Endodermal cell (in vitro differentiated cells): ENCODE measurements at places on chromosomes 5 and 9. TPM values are rescaled to one million over a fixed set of nuclear protein-coding genes. Genes with fewer than 3 reads are reported as not detected.

GRCh38 chr9:70601000-70601951 is 186.8 kb upstream of the KLF9 start:
- H3K4me1 ChIP-seq, result peaks cover 5% of the 10 kb centered on the region
- H3K27ac ChIP-seq, result no peak overlapping the region
- H3K27me3 ChIP-seq, result no peaks in the 10 kb centered on the region
- peak; percentile 49 for DNase-seq
- H3K4me3 ChIP-seq, result no peak overlapping the region

DNA sequence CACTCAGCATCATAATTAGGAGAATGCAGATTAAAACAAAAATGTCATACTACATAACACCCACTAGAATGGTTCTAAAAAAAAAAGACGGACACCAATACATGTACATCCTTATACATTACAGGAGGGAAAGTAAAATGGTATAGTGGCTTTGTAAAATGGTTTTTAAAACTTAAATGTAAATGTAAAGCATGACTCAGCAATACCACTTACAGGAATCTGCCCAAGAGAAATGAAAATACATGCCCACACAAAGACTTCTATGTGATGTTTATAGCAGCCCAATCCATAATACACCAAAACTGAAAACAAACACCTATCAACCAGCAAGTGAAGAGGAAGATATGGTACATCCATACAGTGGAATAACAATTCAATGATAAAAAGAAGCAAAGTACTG is 939.1 kb upstream of the ACO1 start:
- H3K27ac ChIP-seq, result no peak overlapping the region
- DNase-seq, result no peak
- no peaks in the 10 kb centered on the region for H3K27me3 ChIP-seq
- no peak overlapping the region for H3K4me3 ChIP-seq

DNA sequence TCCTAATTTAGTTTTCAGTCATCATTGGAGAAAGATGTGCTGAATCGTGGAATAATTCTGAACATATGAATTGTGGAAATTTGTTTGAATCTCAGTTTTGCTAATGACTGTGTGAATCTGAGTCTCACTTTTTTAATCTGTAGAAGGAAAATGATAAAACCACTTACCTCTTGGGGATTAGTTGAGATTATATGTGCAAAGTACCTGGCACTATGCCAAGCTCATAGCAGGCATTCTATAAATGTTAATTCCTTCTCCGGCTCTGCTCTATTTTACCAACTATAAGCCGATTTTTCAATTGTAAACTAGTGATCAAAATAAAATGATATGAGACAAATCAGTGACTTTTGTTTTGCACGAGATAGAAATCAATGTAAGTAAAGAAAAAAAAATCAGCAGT is 290.8 kb downstream of the TRPM3 start:
- no peak overlapping the region for H3K27ac ChIP-seq
- DNase-seq, result no peak
- H3K27me3 ChIP-seq, result no peaks in the 10 kb centered on the region
- no peak overlapping the region for H3K4me3 ChIP-seq
- H3K36me3 ChIP-seq, result no peaks in the 10 kb centered on the region

DNA sequence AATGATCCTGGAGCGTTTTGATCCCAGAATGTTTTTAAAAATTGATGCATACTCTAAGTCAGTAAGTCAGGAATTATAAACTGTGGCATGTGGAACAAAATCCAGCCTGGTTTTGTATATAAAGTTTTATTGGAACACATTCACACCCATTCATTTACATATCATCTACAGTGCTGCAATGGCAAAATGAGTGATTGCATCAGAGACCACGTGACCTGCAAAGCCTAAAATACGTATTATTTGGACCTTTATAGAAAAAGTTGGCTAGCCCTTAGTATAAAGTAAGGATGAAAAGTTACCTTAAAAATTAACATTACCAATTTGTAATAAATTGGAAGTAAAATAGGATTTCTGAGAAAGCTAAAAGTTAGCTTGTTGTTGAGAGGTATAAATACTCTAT is 95.0 kb downstream of the PCSK5 start:
- peaks cover 3% of the 10 kb centered on the region for H3K4me1 ChIP-seq
- H3K27me3 ChIP-seq, result peaks cover under 1% of the 10 kb centered on the region
- no peaks in the 10 kb centered on the region for H3K36me3 ChIP-seq
- DNase-seq, result no peak

- no peaks in the 10 kb centered on the region for H3K27me3 ChIP-seq
- no peak overlapping the region for H3K4me3 ChIP-seq
- H3K36me3 ChIP-seq, result peaks cover 4% of the 10 kb centered on the region
- H3K27ac ChIP-seq, result no peak overlapping the region
- H3K4me1 ChIP-seq, result peaks cover 23% of the 10 kb centered on the region
These were observed 77.0 kb upstream of the LRRTM2 start for GRCh38 chr5:138951986-138952735.

- H3K4me1 ChIP-seq, result no peaks in the 10 kb centered on the region
- no peaks in the 10 kb centered on the region for H3K27me3 ChIP-seq
- DNase-seq, result no peak
- H3K36me3 ChIP-seq, result no peaks in the 10 kb centered on the region
- H3K4me3 ChIP-seq, result no peak overlapping the region
- H3K27ac ChIP-seq, result no peak overlapping the region
These were observed 256.2 kb downstream of the ARRDC3 start for GRCh38 chr5:91126888-91127287.

DNA sequence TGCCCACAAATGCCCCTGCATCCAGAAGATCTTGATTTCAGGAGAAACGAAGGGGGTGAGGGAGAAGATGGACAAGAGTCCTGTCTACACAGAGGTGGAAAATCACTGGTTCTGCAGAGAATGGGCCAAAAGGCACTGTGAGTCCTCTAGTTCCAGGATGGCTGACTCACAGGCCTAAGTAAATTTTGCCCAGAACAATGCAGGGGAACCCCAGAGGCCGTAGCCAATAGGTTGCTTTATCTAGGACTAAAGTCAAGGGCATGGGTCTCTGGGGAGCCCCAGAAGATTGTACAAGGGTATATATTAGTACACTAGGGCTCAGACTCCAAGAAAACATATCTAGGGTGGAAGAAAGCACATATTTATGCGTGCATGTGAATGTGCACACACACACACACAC is 98.0 kb downstream of the SLIT3 start:
- no peak overlapping the region for H3K4me3 ChIP-seq
- peaks cover 5% of the 10 kb centered on the region for H3K4me1 ChIP-seq
- peak; percentile 19 for DNase-seq
- H3K27ac ChIP-seq, result no peak overlapping the region

- no peaks in the 10 kb centered on the region for H3K4me1 ChIP-seq
- no peaks in the 10 kb centered on the region for H3K36me3 ChIP-seq
- H3K4me3 ChIP-seq, result no peak overlapping the region
- no peaks in the 10 kb centered on the region for H3K27me3 ChIP-seq
- peak; percentile 50 for DNase-seq
These were observed 59.7 kb downstream of the SEMA4D start for GRCh38 chr9:89438194-89438593.

Gene NTNG2
- 1.3 and 1.5 TPM in 2 replicates for total RNA-seq

Gene PCDHGA5
- total RNA-seq, result 1.9 and 3.0 TPM in 2 replicates

Gene PCDHA9
- total RNA-seq, result 0.33 to 0.60 TPM (median 0.48 TPM) in 3 replicates
